ENCODE measurements at places on chromosomes 5 and 9.

GRCh38 chr5:144404672-144405071 is 234.0 kb downstream of the KCTD16 start:
- no peak for DNase-seq

DNA sequence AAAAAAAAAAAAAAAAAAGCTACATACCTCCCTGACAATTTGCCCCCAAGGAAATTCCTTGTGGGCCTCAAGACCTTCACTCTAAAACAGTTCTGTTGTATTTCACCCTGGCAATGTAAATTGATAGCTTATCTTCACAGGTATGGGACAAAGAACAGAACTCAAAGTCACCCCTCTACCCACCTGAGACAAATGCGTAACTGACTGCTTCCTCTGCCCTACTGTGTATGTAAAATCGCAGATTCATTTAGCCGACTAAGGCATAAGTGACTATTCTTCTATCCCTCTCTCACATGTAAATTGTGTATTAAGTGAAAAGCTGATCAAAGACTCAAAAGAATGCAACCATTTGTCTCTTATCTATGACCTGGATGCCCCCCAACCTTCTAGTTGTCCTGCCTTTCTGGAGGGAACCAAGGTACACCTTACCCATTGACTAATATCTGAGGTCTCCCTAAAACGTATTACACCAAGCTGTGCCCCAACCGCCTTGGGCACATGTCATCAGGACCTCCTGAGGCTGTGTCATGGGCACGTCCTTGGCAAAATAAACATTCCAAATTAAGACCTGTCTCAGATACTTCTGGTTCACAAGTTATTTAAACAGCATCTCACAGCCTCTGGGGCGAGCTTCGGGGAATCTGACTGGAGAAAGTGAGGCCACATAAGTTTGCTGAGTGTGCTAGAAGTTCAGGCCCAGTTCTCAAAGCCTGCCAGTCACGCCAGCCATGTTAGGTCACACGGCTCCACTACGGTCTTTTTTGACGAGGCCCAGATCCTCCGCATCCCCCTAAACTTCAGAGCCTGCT is 954 bp downstream of the TBCA start:
- peak; percentile 50 for DNase-seq

GRCh38 chr5:110956913-110957813 is 114.3 kb upstream of the TSLP start:
- DNase-seq = no peak

DNA sequence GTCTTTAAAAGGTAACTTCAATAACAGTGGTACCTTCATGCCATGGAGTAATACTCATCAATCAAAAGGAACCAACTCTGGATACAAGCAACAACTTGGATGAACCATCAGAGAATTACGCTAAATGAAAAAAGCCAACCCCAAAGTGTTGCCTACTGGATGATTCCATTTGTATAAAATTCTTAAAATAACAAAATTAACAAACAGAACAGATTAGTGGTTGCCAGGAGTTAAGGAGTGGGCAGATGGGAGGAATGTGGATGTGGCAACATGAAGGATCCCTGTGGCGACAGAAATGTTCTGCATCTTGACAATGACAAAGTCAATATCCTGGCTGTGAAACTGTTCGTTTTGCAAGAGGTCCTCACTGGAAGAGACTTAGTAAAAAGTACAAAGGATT is 50.5 kb downstream of the SPTLC1 start:
- DNase-seq = no peak

DNA sequence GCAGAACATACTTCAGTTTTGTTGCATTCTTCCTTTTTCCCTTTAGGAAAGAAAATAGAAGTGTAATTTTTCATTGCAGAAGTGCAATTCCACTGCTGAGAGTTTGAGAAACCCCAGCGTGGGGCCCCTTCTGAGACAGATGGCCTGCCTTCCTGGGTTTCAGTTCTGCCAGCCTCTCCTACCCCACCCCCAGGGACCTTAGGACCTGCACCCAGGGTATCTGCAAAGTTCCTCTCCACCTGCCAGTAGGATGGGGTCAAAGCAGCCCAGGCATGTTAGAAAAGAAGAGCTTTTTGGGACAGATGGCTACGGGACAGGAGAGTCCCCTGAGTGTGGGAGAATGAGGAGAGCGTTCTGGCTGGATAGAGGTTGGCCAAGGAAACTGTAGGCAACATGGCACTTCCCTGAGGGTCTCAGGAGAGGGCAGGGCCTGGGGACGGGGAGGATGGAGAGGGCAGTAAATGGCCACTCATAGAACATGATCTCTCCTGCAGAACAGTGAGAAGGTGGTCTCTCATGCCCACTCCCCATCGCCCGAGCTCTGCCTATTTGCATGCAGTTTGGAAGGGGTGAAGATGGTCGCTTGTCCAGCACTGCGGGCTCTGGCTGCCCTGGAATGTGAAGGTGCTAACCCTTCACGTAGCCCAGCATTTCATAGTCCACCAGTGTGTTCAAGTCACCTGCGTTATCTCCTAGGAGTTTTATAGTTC is at the start of gene TIFAB:
TSS of gene TIFAB (minus strand) at position 31 of the 710 bp plus-strand sequence. CDS start 2,412 bp downstream, outside the sequence.
- DNase-seq = peak; percentile 41

- DNase-seq = no peak
Observed at GRCh38 chr5:142674531-142675469, 11.1 kb downstream of the FGF1 start.

DNA sequence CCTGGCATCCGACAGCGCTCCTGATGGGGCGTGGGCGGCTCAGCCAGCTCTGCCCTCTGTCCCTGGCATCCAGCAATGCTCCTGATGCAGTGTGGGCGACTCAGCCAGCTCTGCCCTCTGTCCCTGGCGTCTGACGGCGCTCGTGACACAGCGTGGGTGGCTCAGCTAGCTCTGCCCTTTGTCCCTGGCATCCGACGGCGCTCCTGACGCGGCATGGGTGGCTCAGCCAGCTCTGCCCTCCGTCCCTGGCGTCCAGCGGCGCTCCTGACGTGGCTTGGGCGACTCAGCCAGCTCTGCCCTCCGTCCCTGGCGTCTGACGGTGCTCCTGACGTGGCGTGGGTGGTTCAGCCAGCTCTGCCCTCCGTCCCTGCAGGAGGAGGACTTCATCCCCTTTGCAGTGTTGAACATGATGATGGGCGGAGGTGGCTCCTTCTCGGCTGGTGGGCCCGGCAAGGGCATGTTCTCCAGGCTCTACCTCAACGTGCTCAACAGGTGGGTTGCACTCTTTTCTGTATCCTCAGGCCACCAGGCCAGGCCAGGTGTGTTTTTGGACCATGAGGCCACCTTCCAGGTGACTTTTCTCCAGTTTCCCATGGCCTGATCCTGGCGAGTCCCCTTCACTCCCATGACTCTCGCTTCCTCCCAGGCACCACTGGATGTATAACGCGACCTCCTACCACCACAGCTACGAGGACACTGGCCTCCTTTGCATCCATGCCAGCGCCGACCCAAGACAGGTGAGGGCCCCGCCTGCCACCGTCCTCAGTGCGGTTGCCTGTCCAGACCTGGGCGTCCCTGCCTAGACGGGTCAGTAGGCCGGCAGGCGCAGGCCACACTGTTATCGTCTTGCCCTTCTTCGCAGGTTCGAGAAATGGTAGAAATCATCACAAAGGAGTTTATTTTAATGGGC is 8.0 kb downstream of the PMPCA start:
- no peak for DNase-seq

- DNase-seq = no peak
Observed at GRCh38 chr9:130872912-130873503, 23.6 kb downstream of the QRFP start.

GRCh38 chr5:18024542-18024941 is 390.3 kb downstream of the TAF11L14 start:
- no peak for DNase-seq

DNA sequence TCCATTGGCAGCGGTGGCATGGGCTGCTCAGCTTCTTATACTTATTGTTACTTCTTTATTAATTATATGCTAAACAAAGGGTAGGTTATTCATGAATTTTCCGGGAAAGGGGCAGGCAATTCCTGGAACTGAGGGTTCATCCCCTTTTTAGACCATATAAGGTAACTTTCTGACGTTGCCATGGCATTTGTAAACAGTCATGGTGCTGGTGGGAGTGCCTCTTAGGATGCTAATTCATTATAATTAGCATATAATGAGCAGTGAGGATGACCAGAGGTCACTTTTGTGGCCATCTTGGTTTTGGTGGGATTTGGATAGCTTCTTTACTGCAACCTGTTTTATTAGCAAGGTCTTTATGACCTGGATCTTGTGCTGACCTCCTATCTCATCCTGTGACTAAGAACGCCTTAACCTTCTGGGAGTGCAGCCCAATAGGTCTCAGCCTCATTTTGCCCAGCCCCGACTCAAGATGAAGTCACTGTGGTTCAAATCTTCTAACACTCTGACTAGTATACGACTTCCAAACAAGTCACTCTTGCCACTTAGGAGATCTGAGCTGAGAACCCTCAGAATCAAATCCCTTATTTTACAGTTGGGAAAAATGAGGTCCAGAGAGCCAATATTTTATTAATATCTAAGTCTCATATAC is 237.5 kb downstream of the TRIM32 start:
- DNase-seq = no peak

DNA sequence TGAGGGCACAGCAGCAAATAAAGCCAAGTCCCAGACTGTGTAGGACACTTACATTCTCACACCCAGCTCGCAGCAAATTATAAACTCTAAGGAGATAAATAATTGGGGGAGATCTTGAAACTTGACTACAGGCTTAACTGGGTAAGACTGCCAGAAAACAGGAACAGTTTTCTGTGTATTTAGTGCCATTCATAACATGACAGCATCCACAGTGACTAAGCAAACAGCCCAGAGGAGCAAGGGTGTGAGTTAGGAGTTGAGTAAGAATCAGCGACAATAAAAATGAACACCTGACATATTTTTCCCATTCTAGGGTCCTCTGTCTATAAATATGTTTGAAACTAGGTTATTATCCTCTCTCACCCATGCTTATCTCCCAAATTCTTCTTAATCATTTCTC is 370.9 kb upstream of the WWC1 start:
- peak; percentile 71 for DNase-seq

GRCh38 chr5:86649832-86650505 is 32.2 kb downstream of the COX7C start:
- DNase-seq = no peak

DNA sequence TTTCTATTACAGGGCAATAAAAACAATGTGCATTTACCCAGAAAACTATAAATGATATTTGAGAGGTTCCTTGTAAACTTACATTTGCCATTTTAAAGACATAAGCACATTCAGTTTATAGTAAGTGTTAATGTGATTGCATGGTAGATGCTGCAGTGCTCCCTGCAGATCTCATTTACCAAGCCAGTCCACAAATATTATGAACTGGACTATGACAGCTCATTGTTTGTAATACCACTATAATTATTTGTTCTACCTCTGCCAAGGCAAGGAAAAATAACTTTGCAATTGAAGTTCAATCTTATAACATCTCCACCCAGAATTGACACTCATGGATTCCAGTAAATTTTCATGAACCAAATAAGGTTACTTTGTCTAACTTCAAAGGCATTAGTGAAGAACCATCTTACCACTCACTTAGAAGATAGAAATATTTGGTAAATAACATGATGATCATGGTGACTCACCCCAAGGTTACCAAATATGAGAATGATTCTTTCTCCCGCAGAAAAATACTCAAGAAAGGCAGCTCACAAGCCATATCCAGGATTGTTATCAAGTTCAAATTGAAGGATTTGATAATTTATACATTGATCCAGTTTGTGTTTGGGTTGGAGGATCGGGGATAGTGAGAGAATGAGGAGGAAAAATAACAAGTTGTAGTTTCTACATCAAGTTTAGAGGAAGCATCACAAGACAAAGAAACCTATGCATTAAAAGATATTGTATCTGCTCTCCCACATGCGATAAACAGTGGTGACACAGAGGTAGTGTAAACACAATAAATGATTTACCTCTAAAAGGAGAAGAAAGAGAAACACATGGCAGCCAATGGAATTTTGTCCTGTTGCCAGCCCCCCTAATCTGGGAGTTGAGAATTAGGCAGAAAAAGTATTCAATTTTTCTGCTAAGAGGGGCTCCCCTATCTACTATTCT is 29.5 kb downstream of the CDH9 start:
- no peak for DNase-seq

DNA sequence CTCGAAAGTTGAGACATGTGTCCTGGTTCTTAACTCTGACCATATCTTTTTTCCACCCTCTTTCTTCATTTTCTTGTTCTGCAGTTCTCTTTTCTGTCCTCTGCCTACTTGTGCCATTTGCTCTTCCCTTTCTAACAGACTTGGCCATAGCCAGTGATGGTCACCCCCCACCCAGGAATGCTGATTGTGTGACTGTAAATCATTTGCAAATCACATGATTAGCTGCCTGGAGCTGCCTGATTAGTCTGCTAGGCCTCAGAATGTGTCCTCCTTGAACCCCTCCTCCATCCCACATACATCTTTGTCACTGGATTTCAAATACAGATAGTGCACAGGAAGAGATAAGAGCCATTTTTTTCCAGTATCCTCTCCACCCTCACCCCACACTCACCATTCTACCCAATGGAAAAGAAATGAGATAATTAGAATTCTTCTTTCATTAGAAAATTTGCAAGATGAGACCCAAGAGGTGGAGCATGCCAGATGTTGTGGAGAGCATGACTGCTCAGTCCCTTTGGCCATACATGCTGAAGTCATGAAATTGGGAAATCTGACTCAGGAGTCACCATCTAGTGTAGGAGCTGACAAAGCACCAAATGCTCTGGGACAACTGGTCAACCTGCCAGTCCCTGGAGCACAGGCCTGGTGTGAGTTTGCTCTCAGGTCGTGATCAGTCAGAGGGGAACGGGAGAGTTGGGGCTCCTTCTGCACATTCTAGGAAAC is 538.2 kb downstream of the CCDC171 start:
- no peak for DNase-seq

- no peak for DNase-seq
Observed at GRCh38 chr5:136129445-136129844, 3.2 kb upstream of the SMAD5 start.

- peak; percentile 12 for DNase-seq
Observed at GRCh38 chr9:92964607-92965060, 17.3 kb downstream of the FGD3 start.

- DNase-seq = no peak
Observed at GRCh38 chr5:80967500-80968181, 7.5 kb downstream of the RASGRF2 start.

DNA sequence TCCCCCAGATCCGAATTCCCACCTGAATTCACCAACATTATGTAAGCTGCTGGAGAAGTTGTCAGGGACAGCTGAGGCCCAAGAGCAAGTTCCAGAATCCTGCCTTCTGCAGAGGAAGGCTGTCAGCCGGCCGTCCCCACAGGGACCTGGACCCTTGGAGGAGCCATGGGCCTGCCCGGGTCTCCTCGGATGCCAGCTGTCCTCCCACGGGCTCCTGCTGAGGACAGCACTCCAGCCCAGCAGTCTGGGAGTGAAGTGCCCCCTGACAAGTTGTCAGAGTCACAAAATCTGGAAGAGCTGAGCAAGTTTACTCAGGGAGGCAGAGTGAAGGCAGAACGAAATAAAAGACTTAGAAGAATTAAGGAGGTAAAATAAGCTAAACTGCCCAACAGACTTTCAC is 192.5 kb upstream of the DAPK1 start:
- no peak for DNase-seq

- DNase-seq = no peak
Observed at GRCh38 chr5:94283093-94283492, 335.3 kb downstream of the KIAA0825 start.

GRCh38 chr5:661891-662750 is 31.0 kb downstream of the TPPP start:
- no peak for DNase-seq

All from suppressor macrophage treated with lipopolysaccharide for 1 hour (primary cell).